AG09309 (cell line): ENCODE measurements at places on chromosomes 12 and 14.

DNA sequence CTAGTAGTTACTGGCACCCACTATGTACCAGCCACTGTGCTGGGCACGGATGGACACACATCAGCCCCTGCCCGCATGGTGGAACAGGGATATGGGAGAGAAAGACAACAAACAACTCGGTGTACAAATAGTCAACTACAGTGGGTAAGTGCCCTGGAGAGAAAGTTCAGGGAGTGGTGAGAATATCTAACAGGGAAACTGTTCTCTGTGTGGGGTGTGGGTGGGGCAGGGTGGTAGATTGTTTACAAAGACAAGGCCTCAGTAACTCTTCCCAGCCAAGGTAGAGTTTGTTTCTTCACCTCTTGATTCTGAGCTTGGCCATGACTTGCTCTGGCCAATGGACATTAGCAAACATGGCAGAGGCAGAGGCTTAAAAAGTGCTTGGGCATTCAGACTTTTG lies 12.9 kb upstream of the CLMN start:
- no peak for DNase-seq

DNA sequence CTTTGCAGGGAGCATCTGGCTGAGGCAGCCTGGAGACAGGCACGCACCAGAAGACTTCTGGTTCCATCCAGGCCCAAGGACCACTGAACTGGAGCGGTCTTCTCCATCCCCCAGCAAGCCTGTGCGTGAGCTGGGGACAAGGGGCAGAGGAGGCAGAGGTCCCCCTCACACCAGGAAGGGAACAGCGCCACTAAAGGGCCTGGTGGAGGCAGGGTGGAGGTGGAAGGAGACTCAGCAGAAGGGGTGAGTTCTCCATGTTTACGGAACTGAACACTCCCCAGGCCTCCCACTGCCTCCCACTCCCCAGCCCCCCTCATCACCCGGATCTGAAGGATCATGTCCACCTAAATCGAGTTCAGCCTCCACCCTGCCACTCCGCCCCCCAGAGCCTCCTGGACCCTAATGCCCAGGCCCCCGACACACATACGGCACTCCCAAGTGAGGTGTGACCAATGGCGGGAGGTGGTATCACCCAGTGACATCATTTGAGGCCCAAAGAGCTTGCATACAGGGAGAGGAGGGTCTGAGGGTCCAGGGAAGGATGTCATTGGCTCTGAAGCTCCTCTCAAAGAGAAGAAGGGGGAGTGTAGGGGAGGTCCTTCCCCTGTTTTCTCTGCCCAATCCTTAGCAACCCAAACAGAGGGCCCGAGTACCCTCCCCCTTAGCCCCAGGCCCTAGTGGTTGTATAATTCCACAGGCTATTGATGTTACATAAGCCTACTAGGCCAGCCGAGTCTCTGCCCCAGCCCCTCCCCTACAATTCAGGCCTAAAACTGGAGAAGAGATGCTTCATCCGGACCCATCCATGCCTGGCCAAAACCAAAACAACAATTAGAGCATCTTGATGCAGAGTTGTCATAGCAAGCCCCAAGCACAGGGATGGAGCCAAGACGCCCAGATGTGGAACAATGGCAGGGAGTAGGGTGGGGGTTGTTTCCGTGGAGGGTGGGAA lies 1.0 kb downstream of the FAIM2 start:
- no peak for DNase-seq

DNA sequence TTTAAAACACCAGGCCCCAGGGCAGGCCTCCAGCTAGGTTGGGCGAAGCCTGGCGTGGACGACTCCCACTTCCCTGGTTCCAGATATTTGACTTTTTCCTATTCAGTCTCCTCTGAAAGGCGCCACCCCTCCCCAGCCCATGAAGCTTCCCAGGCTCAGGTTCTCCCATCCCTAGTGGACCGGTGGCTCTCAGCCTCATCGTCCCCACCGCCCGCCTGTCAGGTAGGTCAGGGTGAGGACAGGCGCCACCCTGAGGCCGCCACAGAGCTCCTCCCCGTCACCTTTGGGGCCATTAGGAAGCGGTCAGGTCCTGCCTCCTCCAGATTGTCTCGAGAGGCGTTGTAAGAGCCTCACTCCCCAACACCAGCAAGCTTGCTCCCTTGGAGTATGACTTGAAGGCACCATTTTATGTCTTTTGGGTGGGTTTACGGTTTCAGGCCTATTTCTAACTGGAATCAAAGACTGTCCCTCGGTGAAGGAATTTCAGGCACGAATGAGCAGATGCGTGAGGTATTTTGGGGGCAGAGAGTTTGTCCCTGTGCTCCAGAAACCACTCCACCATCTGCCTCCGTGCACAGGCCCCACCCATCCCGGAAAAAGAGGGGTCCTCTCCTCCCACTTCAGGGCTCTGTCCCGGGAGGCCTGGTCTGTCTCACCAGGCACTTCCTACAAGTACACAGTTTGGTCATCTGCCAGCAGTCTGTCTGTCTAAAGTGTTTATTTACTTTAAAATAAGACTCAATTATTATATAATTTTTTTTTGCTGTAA lies 55.6 kb downstream of the TSPAN9 start:
- no peak for DNase-seq

- DNase-seq = no peak
Measured at GRCh38 chr12:75738486-75738885, 227.1 kb upstream of the KRR1 start.

DNA sequence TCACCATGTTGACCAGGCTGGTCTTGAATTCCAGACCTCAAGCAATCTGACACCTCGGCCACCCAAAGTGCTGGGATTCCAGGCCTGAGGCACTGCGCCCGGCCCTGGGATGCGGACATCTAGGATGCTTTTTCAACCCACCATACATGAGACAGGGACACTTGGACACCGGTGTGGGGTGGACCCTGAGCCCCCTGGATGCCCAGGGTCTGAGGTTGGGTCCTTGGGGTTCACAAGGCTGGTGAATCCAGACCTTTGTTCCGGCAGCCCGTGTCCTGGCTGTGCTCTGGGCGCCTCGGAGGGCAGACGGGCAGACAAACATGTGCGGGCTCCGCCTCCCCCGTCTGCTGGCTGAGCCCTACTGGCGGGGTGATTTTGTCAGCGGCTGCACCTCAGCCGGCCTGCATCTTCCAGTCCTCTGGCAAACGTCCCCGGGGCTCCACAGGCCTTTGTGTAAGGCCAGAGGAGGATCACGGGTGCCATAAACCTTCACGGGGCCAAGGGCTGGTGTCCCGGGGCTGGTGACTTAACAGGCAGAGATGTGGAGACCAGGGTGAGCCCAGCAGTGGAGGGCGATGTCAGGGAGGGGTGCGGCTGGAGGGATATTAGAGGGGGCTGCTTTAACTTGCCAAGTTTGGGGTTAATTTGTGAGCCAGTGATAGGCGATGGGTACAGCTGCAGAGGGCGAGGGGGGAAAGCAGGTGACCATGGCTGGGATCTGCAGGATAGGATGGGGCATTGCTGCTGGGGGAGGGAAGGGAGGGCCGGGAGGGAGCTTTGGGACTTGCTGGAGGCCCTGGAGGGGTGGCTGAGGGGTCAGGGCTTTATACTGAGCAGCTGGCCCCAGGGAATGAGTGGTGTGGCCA lies 5.8 kb downstream of the ASPG start:
- DNase-seq = no peak

DNA sequence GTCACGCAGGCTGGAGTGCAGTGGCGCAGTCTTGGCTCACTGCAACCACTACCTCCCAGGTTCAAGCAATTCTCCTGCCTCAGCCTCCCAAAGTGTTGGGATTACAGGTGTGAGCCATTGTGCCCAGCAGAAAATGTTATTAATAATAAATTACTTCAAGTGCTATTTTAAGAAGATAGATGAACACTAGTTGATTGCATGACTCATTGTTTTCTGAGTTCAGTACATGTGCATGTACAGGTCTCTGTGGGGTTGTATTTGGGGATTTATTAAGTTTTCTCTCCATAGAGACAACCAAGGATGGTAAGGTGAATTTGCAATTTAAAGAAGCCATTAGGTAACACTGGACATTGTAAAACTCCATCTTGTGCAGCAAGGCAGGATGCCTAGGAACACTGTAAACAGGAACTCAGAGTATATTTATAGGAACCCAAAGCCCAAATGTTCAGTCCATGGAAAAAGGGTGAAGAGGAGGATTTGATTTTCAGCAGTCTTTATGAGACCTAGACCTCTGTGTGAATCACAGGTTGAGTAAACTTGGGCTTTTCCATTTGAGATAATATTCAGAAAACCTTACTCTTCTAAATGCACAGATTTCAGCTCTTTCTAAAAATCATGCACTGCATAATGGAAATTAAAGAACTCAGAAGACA lies 49.3 kb upstream of the TMPO start:
- no peak for DNase-seq

- DNase-seq = no peak
Measured at GRCh38 chr12:2231956-2232355, 179.2 kb downstream of the CACNA1C start.

- no peak for DNase-seq
Measured at GRCh38 chr12:69546693-69547438, 38.4 kb upstream of the CCT2 start.

DNA sequence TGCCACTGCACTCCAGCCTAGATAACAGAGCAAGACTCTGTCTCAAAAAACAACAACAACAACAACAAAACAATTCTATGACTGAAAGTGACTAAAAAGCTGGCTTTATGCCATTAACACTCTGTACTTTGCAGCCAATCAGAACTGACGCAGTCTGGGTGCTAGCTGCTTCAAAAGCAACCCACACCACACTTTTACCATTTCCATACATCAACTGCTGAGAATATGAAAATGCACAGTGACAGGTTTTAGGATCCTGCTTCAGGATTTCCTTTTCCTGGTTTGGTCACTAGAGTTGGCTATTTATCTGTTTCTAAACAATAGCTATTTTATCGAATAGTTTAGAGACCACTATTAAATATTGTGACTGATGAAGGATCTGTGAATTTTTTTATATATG lies 23.1 kb upstream of the P2RX4 start:
- no peak for DNase-seq

GRCh38 chr12:94788298-94788697 lies 137.9 kb upstream of the TMCC3 start:
- DNase-seq = no peak

GRCh38 chr14:106850913-106851825 lies 1324.8 kb downstream of the TMEM121 start:
- no peak for DNase-seq

GRCh38 chr14:69666112-69666511 lies 54.7 kb downstream of the SUSD6 start:
- DNase-seq = no peak

GRCh38 chr12:109782326-109782703 lies 50.9 kb downstream of the TRPV4 start:
- DNase-seq = no peak

- DNase-seq = no peak
Measured at GRCh38 chr12:52695039-52695438, 8.3 kb downstream of the KRT77 start.

DNA sequence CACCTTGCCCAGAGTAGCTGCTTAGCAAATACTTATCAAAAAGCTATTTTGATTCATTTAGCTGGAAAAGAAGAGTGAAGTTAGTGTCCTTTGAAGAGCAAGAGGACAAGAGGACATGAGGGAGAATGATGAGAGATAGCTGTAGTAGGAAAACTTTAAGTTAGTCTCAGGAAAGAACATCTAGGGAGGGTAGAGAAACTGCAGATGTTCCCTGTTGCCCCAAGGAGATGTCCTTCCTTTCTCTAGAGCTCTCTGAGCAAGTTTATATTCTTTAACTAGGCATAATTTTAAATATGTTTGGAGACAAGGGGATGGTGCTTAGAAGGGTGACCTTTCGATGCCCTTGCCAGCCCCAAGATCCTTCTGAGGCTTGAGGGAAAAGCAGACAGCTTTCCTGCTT lies 529.1 kb upstream of the TBX3 start:
- no peak for DNase-seq

DNA sequence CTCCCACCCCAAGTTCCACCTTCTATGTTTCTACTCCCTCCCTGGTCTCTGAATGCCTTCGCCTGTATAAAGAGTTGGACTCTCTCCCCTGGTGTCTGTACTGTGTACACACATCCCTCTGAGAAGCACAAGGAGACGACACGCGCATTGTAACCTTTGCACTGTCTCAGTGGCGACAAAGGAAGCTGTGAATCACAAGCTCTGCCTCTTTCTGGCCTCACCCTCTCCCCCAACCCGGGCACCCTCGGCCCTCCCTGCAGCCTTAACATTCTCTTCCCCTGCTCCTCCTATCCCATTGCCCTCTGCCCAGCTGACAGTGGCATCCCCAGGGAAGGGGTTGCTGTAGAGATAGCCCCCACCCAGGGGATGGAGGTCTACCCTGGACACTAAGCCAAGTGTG lies 2.5 kb upstream of the SMARCD1 start:
- no peak for DNase-seq

- no peak for DNase-seq
Measured at GRCh38 chr12:104457746-104458693, 1.3 kb downstream of the CHST11 start.

GRCh38 chr14:102878174-102878969 lies 44.1 kb upstream of the AMN start:
- DNase-seq = no peak

DNA sequence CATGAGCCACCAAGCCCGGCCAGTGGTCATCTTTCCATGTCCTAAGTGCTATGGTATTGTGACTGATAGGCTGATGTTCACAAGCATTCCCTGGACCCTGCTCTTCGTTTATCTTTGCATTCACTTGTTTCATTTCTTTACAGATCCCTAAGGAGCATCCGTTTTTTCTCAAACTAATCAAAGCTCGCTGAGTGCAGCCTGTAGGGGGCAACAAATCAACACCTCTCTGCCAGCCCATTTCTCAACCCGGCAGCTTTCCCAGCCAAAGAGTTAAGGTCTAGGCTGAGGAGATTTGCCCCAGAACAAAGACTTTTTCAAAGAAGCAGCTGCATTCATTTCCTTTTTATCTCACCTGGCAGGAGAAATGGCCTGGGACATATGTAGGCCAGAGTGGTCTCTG lies 12.1 kb downstream of the SIRT4 start:
- no peak for DNase-seq

- DNase-seq = no peak
Measured at GRCh38 chr12:82363990-82364389, 5.7 kb downstream of the METTL25 start.

DNA sequence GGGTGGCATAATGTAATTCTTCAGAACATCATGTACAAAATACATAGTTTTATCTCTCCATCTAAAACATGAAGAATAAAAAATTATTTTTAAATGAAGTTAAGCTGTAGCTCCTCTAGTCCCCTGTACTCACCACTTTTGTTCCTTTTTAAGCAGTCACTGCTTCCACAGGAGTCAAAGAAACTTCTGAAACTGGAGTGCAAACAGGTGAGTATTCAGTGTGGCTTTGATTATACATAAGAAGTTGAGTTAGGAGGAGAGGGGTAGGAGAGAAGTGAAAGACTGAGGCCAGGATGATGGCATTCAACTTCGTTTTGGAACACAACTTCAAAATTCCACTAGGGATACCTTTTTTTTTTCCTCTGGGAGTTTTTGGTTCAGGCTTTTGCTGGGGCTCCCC lies 131.4 kb upstream of the CNTN1 start:
- DNase-seq = no peak
